Stimulated activated CD4-positive, alpha-beta T cell treated with anti-CD3 and anti-CD28 coated beads, Interleukin-2, amount 100 ng/mL, for 4 hours (primary cell): ENCODE measurements at places on chromosomes 2 and 18.

DNA sequence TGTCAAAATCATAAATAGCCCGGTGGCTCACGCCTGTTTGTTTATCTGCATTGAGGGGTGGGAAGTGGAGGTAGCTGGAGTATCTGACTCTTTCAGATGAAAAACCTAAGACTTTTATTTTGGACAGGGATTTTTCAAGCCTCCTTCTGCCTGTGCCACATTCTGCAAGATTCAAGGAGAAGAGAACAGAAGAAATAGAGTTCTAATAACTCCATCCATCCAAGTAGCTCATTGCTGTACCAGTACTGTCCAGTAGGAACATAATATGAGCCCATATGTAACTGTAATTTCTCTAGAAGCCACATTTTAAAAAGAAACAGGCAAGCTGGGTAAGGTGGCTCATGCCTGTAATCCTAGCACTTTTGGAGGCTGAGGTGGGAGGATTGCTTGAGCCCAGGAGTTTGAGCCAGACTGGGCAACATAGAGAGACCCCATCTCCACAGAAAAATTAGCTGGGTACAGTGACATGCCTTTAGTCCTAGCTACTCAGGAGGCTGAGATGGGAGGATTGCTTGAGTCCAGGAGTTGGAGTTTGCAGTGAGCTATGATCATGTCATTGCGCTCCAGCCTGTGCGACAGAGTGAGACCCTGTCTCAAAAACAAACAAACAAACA is 35.4 kb upstream of the NT5DC4 start:
- no peak for DNase-seq

- DNase-seq: no peak
These were observed 4.8 kb upstream of the STAT4 start for GRCh38 chr2:191155608-191156071.

DNA sequence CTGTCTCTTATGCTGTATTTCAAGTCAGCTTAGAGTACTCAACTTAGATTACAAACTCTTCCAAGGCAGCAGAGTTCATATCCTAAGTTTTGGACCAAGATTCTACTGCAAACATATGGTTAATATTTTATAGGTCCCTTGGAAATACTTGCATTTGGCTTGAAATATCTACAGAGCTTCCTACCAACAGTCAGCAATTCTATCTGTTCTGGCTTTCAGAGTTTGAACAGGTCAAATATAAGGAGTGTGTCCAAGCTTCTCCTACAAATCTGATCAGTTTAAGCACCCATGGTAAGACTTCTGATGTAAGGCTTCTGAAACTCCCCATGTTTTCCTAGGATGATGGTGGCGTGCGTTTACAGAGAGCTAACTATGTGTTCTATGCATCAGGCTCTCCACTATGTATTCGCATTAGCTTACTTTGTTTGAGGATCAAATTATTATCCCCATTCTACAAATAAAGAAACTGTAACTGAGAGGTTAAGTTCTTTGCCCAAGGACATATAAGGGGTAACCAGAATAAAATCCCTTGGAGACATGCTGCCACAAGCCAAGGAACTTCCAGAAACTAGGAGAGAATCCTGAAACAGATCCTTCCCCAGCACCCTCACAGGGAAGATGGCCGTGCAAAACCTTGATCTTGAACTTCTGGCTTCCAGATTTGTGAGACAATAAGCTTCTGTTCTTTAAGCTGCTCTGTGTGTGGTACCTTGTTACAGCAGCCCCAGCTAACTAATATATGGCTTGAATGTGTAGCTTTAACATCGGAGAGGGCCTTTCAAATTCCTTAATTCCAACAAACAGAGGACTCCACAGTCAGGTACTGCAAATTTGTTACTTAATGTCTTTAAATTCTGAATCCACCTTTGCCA is 55.1 kb downstream of the ATP8B1 start:
- no peak for DNase-seq

DNA sequence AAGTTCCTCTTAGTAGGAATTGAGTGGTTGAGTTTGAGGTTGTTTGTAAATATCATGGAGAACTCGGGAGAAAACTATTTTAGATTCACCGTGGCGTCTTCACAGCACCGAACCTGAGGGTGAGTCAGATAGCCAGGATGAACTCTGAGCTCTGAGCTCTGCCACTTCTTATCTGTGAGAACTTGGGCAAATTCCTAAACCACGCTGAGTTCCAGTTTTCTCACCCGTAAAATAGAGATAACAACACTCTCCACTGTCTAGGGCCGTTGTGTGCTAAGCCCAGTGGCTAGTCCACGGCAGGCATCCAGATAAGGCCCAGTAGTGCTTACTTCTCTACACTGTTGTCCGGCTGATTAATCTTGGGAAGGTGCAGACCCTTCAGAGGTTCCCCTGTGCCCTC is 7.0 kb downstream of the KIF5C start:
- no peak for DNase-seq

DNA sequence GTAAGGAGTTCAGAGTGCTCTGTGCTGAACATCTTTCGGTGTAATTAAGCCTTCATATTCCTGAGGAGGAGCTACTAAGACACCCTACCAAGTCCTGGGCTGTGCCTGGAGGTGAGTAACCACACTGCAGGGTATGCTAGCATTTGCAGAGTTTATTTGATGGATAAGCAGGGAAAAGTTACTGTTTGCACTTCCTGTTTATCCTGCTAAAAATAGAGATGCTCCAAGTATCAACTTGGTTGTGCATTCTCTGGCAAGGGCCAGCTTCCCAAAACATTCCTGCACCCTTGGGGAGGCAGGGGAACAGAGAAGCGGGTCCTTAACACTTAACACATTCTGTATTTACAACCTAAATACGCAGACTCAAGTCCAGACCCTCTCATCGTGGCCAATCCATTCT is 49.8 kb downstream of the PARD6G start:
- DNase-seq: no peak

GRCh38 chr18:78562531-78562961 is 417.1 kb upstream of the SALL3 start:
- no peak for DNase-seq
